ENCODE measurements at places on chromosomes 6 and 20. TPM values are rescaled to one million over a fixed set of nuclear protein-coding genes. Genes with fewer than 3 reads are reported as not detected.

DNA sequence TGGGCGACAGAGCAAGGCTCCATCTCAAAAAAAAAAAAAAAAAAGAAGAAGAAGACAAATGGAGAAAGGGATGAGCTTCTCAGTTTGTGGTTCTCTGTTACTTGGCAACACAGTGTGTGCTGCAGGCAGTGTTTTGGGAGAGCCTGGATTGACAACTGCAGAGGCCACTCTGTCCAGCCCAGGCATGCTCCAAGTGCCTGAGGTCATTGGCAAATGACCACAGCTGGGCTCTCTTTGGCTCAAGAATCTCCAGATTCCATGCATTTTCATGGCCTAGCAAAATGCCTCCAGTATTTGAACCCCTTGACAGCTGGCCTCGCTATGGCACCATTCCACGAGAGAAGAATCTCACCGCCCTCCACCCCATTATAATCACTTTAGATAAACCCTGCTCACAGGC is 126.2 kb downstream of the ANKRD60 start:
- no peak overlapping the region for H3K4me3 ChIP-seq
- DNase-seq, result no peak

DNA sequence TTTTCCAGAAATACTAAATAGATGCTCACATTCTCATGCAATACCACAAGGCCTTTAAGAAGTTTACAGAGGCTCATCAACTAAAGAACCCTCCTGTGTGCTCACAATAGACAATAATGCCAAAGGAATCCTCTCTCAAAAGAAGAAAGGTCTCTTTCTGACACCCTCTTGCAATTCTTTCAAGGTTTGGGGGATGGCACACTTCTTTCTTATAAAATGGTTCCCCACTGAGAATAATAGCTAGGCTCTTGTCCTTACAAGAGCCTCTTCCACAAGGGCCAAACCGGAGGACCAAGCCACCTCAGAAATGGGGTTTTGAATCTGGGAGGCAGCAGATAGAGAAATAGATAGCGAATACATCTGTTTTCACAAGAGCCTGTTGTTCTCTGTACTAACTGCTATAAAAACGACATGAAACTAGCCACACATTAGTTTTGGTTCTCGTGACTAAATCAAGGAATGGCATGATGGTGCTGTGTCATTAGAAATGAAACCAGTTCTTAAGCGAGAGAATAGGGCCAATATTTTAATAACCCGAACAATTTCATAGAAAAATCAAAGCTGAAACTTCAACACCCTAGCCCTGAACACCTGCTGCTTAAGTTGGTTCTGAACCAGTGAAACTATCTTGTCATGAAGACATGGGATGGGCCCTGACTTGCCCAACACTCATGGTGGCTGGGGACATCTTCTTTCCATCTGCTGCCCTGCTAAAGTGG is 81.1 kb downstream of the PRDM1 start:
- H3K27ac ChIP-seq, result no peak overlapping the region
- H3K4me3 ChIP-seq, result no peak overlapping the region
- H3K4me1 ChIP-seq, result peaks cover 34% of the 10 kb centered on the region
- H3K36me3 ChIP-seq, result no peaks in the 10 kb centered on the region
- DNase-seq, result no peak
- H3K27me3 ChIP-seq, result no peaks in the 10 kb centered on the region

The BTN1A1 gene
- total RNA-seq, result not detected

The SOX18 gene
- total RNA-seq, result not detected

The CFB gene
- 0.45 TPM for total RNA-seq

DNA sequence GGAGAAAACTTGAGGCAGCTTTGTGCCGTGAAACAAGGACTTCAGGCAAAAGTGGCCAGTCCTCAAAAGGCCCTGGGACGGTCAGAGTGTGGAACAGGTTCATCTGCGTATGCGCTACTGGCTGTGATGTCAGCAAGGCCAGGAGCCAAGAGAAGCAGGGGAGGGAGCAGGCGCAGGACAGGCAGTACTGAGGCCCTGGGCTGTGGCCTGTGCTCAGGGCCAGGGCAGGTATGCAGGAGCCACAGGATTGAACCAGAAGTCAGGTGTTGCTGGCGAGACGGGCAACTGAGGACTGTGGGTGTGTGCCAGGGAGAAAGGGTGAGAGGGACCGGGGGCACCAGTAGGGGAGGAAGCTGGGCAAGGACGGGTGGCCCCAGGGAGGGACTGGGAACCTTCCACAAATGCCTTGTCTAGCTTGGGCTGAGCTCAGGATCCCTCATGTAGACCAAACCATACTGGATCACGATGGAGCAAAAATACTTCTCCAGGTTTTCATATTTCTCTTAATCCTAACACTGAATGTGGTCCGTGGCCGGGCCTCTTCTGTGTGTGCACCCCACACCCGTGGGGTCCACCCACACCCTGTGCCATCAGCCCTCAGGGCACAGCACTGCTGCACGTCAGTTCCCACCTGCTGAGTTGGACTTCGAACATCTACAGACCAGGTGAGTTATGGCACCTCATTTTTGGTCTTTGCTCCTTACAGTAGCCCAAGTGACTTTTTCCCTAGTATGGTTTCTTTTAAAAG is 46.9 kb downstream of the GINS1 start:
- no peak for DNase-seq
- H3K27me3 ChIP-seq, result no peaks in the 10 kb centered on the region
- no peak overlapping the region for H3K4me3 ChIP-seq
- no peak overlapping the region for H3K27ac ChIP-seq
- no peaks in the 10 kb centered on the region for H3K4me1 ChIP-seq

GRCh38 chr6:132205946-132206345 is 195.3 kb downstream of the MOXD1 start:
- no peak for DNase-seq
- no peaks in the 10 kb centered on the region for H3K36me3 ChIP-seq
- H3K27me3 ChIP-seq, result no peaks in the 10 kb centered on the region
- no peaks in the 10 kb centered on the region for H3K4me1 ChIP-seq

DNA sequence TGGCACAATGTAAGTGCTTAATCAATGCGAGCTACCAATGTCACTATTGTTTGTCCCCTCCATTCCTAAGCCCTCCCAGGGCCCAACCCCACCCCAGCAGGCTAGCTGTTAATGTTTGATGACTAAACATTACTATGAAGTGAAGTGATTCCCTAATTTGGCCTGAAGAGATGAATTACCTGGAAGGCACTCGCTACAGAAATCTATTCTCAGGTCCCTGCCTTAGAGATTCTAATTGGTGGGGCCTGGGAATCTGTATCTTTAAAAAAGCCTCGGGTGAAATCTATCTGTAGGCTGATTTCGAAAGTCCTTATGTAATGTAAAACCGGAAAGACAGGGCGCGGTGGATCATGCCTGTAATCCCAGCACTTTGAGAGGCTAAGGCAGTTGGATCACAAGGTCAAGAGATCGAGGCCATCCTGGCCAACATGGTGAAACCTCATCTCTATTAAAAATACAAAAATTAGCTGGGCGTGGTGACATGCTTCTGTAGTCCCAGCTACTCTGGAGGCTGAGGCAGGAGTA is 16.9 kb upstream of the SNAI1 start:
- no peaks in the 10 kb centered on the region for H3K27me3 ChIP-seq
- no peak overlapping the region for H3K27ac ChIP-seq
- H3K4me1 ChIP-seq, result no peaks in the 10 kb centered on the region
- H3K4me3 ChIP-seq, result no peak overlapping the region
- no peak for DNase-seq

The KCNK16 gene
- total RNA-seq, result not detected

GRCh38 chr6:137365707-137366437 is 128.3 kb downstream of the OLIG3 start:
- H3K27ac ChIP-seq, result no peak overlapping the region
- no peak for DNase-seq
- no peak overlapping the region for H3K4me3 ChIP-seq

The PTCHD4 gene
- total RNA-seq, result not detected

The SLC35B3 gene
- total RNA-seq, result 9.0 TPM

DNA sequence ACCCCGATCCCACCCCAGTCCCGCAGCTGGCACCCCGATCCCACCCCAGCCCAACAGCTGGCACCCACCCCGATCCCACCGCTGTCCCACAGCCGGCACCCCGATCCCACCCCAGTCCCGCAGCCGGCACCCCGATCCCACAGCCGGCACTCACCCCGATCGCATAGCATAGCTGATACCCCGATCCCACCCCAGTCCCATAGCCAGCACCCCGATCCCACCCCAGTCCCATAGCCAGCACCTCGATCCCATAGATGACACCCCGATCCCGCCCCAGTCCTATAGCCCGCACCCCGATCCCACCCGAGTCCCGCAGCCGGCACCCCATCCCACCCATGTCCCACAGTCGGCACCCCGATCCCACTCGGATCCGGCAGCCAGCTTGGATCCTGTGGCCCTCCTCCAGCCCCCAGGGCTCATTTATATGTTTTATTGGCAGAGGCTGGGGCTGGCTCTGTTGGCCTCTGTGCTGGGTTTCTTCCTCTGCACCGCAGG is 897 bp upstream of the GMEB2 start:
- H3K27me3 ChIP-seq, result no peaks in the 10 kb centered on the region
- peak; percentile 32 for DNase-seq
- peaks cover 44% of the 10 kb centered on the region for H3K4me1 ChIP-seq
- peak overlapping the region; percentile 94 for H3K4me3 ChIP-seq
- H3K27ac ChIP-seq, result peak overlapping the region; percentile 85

The DYNLT2 gene
- total RNA-seq, result 4.0 TPM

- H3K4me1 ChIP-seq, result no peaks in the 10 kb centered on the region
- H3K36me3 ChIP-seq, result no peaks in the 10 kb centered on the region
- H3K27me3 ChIP-seq, result no peaks in the 10 kb centered on the region
- no peak overlapping the region for H3K27ac ChIP-seq
- DNase-seq, result no peak
These were observed 119.8 kb downstream of the COL12A1 start for GRCh38 chr6:75085931-75086635.

DNA sequence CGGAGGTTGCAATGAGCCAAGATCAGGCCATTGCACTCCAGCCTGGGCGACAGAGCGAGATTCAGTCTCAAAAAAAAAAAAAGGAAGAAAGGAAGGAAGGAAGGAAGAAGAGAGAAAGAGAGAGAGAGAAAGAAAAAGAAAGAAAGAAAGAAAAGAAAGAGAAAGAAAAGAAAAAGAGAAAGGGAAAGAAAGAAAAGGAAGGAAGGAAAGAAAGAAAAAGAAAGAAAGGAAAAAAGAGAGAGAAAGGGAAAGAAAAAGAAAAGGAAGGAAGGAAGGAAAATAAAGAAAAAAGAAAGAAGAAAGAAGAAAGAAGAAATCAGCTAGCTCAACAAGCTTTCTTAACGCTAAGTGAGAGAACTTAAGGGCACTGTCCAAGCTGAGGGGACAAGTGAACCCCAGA is 7.6 kb upstream of the MATN4 start:
- DNase-seq, result no peak
- H3K36me3 ChIP-seq, result no peaks in the 10 kb centered on the region
- H3K27me3 ChIP-seq, result peaks cover 2% of the 10 kb centered on the region
- peaks cover 13% of the 10 kb centered on the region for H3K4me1 ChIP-seq

- DNase-seq, result no peak
- H3K4me1 ChIP-seq, result peaks cover 12% of the 10 kb centered on the region
- no peak overlapping the region for H3K4me3 ChIP-seq
- no peaks in the 10 kb centered on the region for H3K27me3 ChIP-seq
These were observed 104.7 kb downstream of the JARID2 start for GRCh38 chr6:15350386-15351083.

The C6orf52 gene
- total RNA-seq, result not detected

- H3K4me3 ChIP-seq, result no peak overlapping the region
- H3K36me3 ChIP-seq, result no peaks in the 10 kb centered on the region
- H3K27ac ChIP-seq, result no peak overlapping the region
- DNase-seq, result no peak
- H3K4me1 ChIP-seq, result peaks cover 8% of the 10 kb centered on the region
- no peaks in the 10 kb centered on the region for H3K27me3 ChIP-seq
These were observed 11.7 kb upstream of the NT5DC1 start for GRCh38 chr6:116088946-116089345.

- peaks cover 40% of the 10 kb centered on the region for H3K36me3 ChIP-seq
- H3K4me1 ChIP-seq, result peaks cover 77% of the 10 kb centered on the region
- H3K27me3 ChIP-seq, result no peaks in the 10 kb centered on the region
- peak; percentile 68 for DNase-seq
These were observed 142.2 kb downstream of the NFATC2 start for GRCh38 chr20:51400051-51400926.

- H3K4me3 ChIP-seq, result no peak overlapping the region
- H3K36me3 ChIP-seq, result no peaks in the 10 kb centered on the region
- DNase-seq, result no peak
- no peaks in the 10 kb centered on the region for H3K4me1 ChIP-seq
- H3K27ac ChIP-seq, result no peak overlapping the region
These were observed 35.8 kb upstream of the NOP56 start for GRCh38 chr20:2616634-2617033.

DNA sequence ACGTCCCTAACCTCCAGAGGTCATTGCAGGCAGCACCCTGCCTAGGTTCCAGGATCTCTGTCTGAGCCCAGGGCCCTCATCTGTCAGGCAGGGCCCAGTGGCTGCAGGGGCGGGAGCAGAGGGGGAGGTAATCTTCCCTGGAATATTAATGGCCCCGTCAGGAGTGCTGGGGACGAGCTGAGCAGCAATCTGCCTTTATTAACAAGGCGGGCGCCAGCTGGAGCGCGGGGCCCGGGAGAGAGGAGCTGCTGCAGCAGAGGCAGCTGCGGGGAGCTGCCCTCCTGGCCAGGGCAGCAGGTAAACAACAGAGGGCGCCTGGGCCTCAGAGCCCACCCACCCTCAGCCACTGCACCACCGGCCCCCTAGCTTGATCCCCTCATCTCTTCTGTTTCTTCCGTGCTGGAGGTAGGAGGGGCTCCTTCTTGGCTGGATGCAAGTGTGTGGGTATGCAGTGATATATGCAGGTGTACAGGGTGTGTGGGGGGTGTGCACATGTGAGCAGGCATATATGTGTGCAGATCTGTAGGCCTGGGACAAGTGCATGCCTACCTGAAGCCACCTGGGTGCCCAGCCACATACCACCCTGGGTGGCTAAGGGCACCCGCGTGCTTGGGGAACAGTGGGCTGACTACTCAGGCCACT is 131.8 kb upstream of the MLN start:
- H3K27me3 ChIP-seq, result peaks cover 7% of the 10 kb centered on the region
- H3K36me3 ChIP-seq, result no peaks in the 10 kb centered on the region
- DNase-seq, result no peak
- H3K27ac ChIP-seq, result no peak overlapping the region

DNA sequence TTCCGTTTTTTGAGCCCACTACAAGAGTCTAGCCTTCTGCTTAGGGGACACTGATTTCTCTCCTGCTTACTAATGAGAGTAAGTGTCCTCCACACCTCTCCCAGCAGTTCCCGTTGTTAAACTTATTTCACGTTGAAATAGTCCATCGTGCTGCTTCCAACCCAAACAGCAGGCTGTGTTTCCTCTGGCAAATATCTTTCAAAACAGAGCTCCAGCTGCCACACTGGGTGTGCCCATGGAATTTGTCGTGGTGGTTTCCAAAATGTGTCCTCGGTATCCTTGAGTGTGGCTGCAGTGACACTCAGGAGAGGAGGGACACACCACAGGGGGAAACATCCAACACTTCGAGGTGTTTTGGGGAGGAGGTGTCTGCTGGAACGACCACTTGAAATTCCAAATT is 176.5 kb upstream of the RALGAPA2 start:
- no peak for DNase-seq
- H3K27me3 ChIP-seq, result no peaks in the 10 kb centered on the region
- H3K27ac ChIP-seq, result no peak overlapping the region
- no peaks in the 10 kb centered on the region for H3K36me3 ChIP-seq

The BPIFB6 gene
- not detected for total RNA-seq

Measured in natural killer cell (primary cell).